Right renal pelvis (tissue), 4 donors: ENCODE measurements at places on chromosomes 16 and 17. TPM values are rescaled to one million over a fixed set of nuclear protein-coding genes. Genes with fewer than 3 reads are reported as not detected.

Gene STH
- not detected for polyA plus RNA-seq

DNA sequence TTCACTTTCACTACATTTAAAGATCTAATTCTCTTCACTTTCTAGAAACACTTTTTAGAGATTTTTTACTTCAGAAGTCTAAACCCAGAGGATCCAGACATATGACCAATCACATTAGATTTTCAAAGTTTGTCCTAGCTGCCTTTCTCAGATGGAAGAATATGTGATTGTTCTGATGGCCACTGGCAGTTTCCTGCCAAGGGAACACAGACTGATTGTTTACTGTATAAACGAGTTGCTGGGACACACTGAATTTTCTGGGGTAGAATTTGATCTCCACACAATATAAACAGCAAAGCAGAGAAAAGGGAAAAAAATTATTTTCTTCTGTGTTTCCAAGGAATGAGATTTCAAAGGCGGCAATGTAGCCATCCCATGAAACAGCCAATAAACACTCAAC lies 480.0 kb downstream of the TOX3 start:
- DNase-seq, result no peak

DNA sequence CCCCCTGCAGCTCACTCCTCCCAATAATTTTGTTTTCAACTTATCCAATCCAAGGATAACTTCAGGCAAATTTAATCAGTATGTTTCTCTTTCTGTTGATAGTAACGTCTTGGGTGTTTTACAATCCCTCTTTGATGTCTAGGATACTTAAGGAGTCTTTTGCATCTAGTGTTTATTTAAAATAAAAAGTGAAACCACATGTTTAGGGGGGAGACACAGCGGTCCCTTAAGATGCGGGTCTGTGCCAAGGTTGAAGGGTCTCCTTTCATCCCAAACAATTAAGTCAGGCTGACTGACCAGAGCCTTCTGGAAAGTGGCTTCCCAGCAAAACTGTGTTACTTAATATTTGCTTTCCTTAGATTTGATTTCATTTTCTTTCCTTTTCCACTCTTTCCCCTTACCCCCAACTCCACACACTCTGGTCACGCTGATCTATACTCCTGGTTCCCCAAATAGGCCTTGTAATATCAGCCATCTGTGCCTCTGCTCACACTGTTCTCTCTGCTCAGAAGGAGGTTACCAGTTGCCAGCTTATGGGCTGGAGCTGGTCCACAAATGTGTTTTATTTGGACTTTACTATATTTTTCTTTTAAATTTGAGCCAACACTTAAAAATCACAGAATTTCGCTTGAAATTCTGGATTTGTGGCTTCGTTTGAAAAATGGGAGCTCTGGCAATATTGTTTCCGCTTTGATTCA lies 11.2 kb downstream of the ANKS4B start:
- DNase-seq, result no peak

GRCh38 chr16:30352488-30353401 lies 2.4 kb downstream of the CD2BP2 start:
- DNase-seq, result no peak

Gene TBX6
- polyA plus RNA-seq, result 1.1 TPM

- DNase-seq, result no peak
Observed at GRCh38 chr17:76307966-76308338, at the start of gene QRICH2. TSS of gene QRICH2 (minus strand) at chr17:76308276. CDS start at chr17:76307998, 278 bp downstream.
